ENCODE measurements at places on chromosomes 12 and 14.

DNA sequence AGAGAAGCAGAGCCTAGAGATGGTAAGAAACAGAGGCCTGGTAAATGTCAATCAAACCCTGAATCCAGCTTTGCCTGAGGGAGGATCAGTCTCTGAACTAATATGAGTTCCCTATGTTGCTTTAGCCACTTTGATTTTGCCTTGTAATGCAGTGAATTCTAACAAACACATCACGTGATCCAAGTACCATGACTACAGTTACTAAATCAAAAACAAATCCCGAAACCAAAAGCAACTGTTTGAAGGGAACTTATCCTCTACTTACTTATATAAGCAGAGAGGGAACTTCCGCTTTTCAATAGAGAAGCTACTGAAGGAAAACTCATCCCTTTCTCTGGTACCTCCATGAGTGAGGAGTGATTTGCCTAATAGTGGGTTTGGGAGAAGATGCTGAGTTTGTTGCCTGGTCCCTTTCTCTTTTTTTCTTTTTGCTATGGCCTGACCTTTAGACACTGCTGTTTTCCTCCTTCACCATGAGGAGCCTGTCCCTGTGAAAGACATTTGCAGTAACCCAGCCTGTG, 7.7 kb upstream of the PPTC7 start:
- DNase-seq = no peak

DNA sequence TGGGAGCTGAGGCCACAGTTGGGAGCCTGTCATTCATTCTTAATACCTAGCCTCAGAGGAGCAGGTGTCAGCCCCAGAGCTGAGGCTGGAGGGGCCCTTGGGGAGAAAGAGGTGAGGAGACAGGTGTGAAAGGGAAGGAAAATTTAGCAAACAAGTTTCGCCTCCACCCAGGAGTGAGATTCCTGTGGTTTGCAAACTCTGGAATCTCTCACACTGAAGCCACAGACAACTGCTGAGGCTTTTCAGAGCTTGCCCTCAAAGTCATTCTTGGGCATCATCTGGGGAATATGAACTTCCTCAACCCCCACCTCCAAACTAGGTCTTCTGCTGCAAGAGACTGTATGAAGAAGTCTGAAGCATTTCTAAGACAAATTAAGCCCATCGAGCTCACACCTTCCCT, 589.5 kb upstream of the TBX3 start:
- DNase-seq = no peak

- no peak for DNase-seq
Measured at GRCh38 chr14:66069036-66069435, 417.1 kb upstream of the CCDC196 start.

- DNase-seq = no peak
Measured at GRCh38 chr12:117695956-117696355, 272.8 kb downstream of the KSR2 start.

GRCh38 chr14:22039938-22040780, 366.5 kb upstream of the OR4E1 start:
- DNase-seq = no peak

GRCh38 chr14:104143521-104144452, 5.4 kb downstream of the KIF26A start:
- no peak for DNase-seq

DNA sequence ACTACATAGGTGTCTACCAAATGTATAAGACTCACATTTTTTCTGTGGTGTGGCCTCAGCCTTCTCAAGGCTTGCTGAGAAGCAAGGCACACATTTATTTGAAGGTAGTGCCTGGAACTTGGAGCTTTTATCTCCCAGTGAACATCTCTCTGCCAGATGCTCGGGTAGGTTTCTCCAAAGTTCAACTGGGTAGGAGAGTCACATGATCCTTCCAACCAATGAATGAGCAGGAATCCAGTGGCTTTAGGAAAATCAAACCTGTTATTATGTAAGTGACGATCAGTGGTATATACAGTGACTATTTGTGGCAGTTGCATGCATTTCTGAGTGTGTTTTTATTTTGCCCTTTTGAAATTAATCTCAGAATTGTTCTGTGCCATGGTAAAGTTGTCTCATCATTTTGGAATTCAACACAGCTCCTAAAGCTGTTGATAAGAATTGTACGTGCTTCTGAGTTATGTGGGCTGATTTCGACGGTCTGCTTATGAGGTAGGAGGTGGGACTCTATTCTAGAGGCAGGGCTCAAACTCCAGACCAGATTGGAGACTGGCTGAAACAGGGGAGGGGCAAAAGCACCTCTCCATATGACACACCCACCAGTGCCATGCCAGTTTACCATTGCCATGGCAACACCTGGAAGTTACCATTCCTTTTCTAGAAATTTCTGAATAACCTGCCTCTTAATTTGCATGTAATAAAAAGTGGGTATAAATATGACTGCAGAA, 57.6 kb downstream of the EID3 start:
- no peak for DNase-seq

DNA sequence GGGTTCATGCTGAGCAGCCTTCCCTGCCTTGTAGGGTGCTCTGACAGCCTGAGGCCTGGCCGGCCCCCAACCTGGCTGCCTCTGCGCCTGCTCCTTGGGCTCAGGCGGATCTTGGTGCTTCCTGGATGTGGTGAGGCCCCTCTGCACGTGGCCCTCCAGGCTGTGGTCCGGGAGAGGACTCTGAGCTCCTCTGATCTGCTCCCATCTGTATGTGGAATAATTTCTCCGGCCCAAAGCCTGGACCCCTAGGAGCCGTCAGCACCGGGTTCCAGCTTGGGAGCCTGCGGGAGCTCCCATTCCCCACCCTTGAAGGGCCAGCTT, 21.3 kb upstream of the EIF2B2 start:
- no peak for DNase-seq

- DNase-seq = no peak
Measured at GRCh38 chr12:40775661-40776060, 83.4 kb downstream of the CNTN1 start.

GRCh38 chr12:33383503-33383902, 56.1 kb downstream of the SYT10 start:
- DNase-seq = no peak

DNA sequence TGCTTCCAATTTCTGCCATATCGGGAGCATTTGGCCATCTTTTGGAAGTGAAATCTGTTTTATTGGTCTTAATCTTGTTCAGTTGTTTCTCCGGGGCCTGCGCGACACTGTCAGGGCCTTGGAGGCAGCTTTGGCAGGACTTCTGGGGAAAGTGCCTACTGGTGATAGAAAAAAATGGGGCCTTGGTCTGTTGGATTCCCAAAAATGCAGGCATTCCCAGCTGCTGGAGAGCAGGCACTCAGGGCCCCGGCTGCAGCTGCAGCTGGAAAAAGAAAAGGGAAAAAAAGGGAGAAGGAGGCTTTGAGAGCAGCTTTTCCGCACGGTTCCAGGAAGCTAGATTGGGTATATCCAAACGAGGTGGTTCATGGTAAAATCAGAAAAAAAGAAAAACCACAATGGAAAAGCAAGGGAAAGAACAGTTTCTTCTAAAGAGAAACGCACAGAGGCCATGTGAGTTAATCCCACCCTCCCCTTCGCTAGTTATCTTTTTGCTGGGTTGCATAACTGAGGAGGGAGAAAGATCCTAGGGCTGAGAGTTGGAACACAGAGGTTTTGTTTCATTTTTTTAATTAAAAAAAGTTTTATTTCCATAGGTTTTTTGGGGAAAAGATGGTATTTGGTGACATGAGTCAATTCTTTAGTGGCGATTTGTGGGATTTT, 134.7 kb upstream of the RFLNA start:
- DNase-seq = no peak

DNA sequence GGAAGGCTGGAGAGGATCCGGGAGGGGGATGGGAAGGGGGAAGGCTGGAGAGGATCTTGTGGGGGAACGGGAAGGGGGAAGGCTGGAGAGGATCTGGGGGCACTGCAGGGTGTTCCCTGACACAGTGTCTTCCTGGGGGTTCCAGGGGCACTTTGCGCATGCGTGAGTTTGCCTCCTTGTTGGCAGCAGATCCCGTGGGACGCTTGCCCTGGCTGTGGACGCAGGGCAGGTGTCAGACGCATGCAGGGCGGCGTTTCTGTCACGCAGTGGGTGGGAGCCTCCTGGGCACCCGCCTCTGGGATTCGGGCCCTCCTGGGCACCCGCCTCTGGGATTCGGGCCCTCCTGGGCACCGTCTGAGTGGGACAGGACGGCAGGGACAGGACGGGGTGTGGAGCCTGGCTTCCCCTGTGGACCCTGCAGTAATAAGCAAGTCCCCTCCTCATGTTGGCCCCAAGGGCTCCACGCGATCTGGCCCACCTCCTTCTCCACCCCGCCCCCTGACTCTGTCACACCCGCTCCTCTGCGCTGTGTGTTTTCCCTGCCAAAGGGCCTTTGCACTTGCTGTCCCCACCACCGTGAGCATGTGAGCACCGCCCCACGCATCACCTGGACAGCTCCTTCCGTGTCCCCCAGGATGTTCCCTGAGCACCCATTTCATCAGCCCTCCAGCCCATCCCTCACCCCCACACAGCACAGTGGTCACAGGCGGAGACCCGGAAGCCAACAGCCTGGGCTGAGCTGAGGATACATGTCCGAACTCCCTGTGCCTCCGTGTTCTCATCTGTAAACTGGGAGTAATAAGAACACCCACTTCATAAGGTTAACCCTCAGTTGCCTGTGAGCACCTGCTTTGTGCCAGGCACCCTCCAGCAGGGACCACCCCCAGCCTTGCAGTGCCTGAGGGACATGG, 4.4 kb downstream of the MMP17 start:
- DNase-seq = no peak

- DNase-seq = peak; percentile 23
Measured at GRCh38 chr14:90454041-90455000, 57.5 kb downstream of the CALM1 start.

Measured in smooth muscle cell of the brain vasculature (primary cell).